ENCODE measurements at places on chromosomes 12 and 14.
A peak's percentile ranks its signal among the peaks of the same experiment; 100 is the strongest.

GRCh38 chr14:54572316-54572715, 5.4 kb downstream of the SAMD4A start:
- DNase-seq = peak; percentile 31

GRCh38 chr14:36271939-36272907, 48.2 kb downstream of the MBIP start:
- DNase-seq = no peak

- DNase-seq = no peak
Measured at GRCh38 chr12:16112130-16112529, 165.4 kb downstream of the SLC15A5 start.

DNA sequence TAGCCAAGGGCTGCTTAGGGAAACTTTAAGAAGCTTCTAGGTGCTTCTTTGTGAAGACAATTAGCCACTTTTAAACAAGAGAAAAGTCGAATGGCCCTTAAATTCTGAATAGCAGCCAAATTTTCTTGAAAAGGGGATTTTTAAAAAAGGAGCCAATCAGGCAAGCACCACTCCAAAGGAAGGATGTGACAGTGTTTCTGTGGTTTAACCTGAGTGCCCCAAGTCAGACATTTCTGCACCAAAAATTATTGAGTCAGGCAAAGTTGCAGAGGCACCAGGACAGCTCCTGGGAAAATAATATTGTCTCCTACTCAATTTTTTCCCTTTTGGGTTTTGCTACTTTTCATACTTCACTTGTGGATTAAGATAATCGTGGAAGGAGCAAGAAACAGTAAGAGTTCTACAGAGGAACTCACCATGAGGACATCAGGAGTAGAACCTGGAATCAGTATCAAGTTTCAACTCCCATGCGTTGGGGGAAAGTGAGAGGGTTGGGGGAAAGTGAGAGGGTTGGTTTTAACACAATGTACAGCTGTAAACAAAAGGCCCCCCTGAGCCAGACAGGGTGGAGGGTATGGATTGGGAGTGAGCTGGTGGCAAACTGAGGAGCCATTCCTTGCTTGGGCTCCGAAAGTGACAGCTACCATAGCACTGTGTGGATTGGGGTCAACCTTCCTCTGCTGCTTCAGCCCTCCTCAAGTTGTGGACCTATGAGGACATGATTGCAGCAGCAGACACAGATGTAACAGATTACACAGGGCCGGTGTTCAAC, 90.8 kb downstream of the SLC38A1 start:
- DNase-seq = no peak

GRCh38 chr14:99684410-99684934, 374 bp downstream of the CYP46A1 start:
- DNase-seq = no peak

- no peak for DNase-seq
Measured at GRCh38 chr14:40629144-40629543, 977.5 kb upstream of the LRFN5 start.

- DNase-seq = no peak
Measured at GRCh38 chr12:66065641-66066136, 64.9 kb downstream of the LLPH start.

GRCh38 chr12:51371295-51371953, 19.8 kb downstream of the GALNT6 start:
- peak; percentile 53 for DNase-seq

GRCh38 chr14:31440280-31440679, 17.0 kb downstream of the DTD2 start:
- DNase-seq = no peak

DNA sequence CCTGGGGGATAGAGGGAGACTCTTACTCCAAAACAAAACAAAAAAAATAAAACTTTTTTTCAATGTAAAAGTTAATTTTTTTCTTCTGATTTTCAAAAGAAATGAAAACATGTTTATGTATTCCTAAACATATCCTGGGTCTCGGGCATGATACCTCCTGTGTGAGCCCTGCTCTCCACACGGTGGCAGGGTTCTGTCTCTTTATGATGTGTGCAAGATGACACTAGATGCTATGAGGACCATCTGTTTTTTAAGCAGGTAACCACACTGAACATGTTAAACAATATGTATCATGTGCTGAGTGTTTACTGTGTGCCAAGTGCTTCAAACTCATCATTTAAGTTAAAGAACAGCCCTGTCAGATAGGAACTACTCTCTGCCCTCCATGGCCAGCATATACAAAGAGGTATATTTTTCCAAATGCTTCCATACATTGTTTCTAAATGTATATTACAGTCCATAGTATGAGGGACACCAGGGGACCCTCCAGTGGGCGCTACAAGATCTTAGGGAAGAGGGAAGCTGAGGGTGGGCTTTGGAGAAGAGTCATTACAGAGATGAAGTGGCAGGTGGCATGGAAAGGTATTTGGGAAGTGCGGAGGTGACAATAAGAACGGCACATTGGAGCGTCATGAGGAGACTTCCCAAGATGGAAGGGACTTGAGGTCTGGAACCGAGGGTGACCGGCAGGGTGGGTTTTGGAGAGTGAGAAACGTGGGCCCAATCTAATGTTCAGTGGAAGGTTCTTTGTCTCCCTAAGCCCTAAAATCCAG, 28.5 kb downstream of the FOS start:
- DNase-seq = peak; percentile 70

DNA sequence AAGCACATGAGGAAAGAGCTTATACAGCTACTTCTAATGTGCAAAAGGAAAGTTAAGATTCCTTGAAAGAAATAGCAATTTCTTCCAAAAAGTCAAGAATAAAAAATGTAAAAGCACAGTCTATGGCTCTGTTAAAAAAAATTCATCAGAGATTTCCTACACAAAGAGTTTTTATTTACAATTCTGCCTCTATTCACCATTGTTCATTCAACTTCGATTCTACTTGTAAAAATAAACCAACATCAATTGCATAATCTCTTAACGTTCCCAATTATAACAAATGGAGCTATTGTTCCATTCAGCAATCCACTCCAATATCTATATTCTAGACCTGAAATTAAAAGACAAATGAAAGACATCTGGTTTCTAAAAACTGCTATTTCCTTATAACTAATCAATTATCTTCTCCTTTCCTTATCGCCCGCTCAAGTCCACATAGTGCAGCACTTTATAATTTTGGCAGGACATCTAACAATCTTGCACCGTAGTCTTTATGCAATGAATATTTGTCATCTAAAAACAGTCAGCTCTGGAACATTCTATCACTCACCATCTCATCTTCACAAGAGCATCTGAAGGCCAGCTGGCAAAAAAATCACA, 6.2 kb downstream of the EIF2S3B start:
- DNase-seq = no peak

DNA sequence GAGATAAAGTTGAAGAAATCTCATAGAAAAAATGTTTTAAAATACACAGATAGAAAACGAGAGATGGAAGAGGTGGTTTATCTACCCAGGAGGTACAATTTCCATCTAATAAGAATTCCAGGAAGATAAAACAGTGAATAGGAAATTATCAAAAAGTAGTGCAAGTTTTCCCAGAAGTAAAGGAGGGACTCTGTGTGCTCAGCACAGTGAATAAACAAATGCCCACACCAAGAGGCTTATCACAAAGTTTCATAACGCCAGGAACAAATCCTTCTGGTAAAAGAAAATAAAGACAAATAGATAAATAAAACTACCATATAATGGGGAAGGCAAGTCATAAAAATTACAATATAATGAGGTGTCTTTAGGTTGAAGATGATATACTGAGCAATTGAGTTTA, 179.0 kb downstream of the SLC41A2 start:
- no peak for DNase-seq

GRCh38 chr12:79522257-79522988, 168.3 kb downstream of the PAWR start:
- DNase-seq = no peak
